ENCODE measurements at places on chromosomes 5 and 9. TPM values are rescaled to one million over a fixed set of nuclear protein-coding genes. Genes with fewer than 3 reads are reported as not detected.

The DIRAS2 gene
- total RNA-seq: not detected

The EGFL7 gene
- total RNA-seq: 945 TPM

DNA sequence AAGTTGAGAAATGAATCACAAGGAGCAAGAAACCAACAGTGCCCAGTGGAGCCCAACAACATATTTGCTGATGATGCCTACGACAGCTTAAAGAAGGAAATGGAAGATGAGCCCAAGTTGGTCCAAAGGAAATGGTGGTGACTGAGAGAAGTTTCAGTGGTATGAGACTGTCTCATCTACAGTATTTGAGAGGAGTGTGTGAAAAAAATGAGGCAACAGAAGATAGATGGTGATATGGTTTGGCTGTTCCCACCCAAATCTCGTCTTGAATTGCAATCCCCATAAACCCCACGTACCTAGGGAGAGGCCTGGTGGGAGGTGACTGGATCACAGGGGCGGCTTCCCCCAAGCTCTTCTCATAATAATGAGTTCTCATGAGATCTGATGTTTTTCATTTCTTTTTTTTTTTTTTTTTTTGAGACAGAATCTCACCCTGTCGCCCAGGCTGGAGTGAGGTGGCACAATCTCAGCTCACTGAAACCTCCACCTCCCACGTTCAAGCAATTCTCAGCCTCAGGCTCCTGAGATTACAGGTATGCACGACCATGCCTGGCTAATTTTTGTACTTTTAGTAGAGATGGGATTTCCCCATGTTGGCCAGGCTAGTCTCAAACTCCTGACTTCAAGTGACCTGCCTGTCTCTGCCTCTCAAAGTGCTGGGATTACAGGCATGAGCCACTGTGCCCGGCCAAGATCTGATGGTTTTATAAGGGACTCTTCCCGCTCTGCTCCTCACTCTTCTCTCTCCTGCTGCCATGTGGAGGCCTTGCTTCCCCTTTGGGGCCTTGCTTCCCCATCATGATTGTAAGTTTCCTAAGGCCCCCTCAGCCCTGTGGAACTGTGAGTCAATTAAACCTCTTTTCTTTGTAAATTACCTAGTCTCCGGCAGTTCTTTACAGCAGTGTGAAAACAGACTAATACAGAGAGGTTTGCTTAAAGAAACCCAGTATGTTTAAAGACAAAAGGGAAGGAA is 30.2 kb downstream of the EFCAB9 start:
- DNase-seq: no peak

DNA sequence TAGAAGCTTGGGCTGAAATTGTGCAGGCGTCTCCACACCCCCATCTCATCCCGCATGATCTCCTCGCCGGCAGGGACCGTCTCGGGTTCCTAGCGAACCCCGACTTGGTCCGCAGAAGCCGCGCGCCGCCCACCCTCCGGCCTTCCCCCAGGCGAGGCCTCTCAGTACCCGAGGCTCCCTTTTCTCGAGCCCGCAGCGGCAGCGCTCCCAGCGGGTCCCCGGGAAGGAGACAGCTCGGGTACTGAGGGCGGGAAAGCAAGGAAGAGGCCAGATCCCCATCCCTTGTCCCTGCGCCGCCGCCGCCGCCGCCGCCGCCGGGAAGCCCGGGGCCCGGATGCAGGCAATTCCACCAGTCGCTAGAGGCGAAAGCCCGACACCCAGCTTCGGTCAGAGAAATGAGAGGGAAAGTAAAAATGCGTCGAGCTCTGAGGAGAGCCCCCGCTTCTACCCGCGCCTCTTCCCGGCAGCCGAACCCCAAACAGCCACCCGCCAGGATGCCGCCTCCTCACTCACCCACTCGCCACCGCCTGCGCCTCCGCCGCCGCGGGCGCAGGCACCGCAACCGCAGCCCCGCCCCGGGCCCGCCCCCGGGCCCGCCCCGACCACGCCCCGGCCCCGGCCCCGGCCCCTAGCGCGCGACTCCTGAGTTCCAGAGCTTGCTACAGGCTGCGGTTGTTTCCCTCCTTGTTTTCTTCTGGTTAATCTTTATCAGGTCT is at the start of gene C9orf72:
TSS of gene C9orf72 (minus strand) at position 564 of the 716 bp plus-strand sequence. CDS start 6,361 bp downstream, outside the sequence.
- peak; percentile 81 for DNase-seq

- DNase-seq: no peak
These were observed 489.3 kb downstream of the ANXA1 start for GRCh38 chr9:73640971-73641370.

All from endothelial cell (in vitro differentiated cells).